ENCODE measurements at places on chromosomes 11 and 22.
A peak's percentile ranks its signal among the peaks of the same experiment; 100 is the strongest.

DNA sequence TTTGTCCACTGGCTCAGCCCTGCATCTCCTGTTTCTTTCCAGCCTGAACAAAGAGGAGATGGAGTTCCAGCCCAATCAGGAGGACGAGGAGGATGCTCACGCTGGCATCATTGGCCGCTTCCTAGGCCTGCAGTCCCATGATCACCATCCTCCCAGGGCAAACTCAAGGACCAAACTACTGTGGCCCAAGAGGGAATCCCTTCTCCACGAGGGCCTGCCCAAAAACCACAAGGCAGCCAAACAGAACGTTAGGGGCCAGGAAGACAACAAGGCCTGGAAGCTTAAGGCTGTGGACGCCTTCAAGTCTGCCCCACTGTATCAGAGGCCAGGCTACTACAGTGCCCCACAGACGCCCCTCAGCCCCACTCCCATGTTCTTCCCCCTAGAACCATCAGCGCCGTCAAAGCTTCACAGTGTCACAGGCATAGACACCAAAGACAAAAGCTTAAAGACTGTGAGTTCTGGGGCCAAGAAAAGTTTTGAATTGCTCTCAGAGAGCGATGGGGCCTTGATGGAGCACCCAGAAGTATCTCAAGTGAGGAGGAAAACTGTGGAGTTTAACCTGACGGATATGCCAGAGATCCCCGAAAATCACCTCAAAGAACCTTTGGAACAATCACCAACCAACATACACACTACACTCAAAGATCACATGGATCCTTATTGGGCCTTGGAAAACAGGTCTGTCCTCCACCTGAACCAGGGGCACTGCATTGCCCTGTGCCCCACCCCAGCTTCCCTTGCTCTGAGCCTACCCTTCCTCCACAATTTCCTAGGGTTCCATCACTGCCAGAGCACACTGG lies 5.0 kb downstream of the FTH1 start:
- DNase-seq = no peak

GRCh38 chr11:58058276-58059006 lies 27.7 kb downstream of the OR6Q1 start:
- DNase-seq = no peak

DNA sequence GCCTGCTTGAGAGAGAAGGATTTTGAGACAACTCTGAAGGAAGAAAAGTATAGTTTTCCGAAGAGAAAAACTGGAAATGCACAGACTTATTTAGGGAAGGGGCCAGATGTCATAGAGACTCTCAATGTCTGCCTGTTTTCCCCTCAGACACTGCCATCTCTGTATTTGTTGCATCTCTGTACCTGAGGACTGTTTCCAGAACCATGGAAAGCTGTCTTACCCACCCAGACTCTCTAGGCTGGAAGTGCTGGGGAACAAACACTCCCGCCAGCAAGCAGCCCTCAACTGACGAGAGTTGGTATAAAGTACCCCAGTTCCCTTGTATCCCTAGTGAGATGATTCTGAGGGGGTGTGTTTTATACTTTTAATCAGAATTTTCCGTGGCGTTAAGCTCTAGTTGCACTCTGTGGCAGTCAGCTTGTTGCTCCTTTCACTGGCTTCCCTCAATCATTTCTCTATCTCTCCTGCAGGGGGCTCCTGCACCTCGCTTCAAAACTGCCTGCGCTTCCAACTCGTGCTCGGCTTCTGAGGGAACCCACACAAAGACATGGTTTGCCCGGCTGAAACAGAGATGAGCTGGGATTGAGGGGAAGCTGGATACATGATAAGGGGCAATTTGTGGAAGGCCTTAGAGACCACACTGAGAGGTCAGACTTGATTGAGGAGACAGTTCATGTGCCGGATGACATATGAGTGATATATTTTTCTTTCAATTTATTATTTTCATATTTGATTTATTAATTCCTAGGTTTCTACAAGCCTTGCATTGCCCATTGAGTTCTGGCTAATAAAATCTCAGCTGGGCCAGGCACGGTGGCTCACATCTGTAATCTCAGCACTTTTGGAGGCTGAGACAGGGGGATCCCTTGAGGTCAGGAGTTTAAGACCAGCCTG lies 36.9 kb upstream of the CLPB start:
- DNase-seq = peak; percentile 63

DNA sequence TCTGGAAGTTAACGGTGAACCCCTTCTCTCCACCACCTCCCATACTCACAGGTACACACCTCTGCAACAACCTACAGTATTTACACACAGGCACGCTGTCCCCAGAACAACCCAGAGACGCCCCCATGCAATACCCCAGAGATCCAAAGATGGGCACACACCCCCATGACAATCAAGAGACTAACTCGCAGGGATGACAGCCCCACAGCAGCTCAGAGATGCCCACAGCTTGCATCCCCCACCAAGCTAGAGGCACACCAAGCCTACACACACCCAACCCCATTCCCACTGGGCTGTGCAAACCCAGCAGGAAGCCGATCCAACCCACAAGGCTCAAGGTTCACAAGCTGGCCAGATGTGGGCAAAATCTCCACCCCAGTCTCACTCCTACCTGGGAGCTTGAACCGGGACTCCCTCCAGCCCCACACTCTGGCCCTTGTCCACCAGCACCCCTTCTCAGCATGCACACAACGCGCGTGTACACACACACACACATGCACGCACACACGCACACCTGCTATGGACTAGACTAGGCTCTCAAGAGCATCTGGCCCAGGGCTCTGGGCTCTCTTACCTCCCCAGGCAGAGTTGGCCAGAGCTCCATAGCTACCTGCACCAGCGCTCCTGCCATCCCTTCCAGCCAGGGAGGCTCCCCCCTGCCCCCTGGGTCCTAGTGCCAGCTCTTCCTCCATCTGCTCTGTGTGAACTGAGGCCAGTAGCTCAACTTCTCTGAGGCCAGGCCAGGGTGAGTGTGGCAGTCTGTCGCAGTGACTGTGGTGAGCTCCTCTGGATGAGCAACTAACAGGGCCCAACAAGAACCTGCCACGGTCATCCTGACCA lies 11.5 kb downstream of the STARD10 start:
- no peak for DNase-seq

All from RWPE1 (cell line).